ENCODE measurements at places on chromosomes 7 and 10.

DNA sequence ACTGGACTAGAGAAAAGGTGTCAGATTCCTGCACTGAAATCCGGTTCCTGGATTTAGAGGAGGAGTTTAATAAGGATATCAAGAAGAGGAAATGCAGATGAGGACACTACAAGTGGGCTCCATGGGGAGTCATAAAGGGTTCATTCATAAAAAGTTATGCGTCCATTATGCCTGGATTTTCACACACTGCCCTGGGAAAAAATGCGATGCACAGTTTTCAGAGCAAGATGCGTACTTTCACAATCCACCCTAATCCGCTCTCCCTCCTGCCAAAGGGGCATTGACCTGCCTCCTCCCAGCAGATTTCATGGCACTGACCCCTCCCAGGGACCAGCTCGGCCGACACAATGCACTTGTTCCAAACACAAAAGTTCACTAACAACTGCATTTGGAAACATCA, 42.2 kb upstream of the OPALIN start:
- DNase-seq: peak; percentile 18

- no peak for DNase-seq
Observed at GRCh38 chr10:23514321-23514720, 75.4 kb downstream of the OTUD1 start.

- no peak for DNase-seq
Observed at GRCh38 chr10:20502903-20503585, 394.1 kb downstream of the NEBL start.

DNA sequence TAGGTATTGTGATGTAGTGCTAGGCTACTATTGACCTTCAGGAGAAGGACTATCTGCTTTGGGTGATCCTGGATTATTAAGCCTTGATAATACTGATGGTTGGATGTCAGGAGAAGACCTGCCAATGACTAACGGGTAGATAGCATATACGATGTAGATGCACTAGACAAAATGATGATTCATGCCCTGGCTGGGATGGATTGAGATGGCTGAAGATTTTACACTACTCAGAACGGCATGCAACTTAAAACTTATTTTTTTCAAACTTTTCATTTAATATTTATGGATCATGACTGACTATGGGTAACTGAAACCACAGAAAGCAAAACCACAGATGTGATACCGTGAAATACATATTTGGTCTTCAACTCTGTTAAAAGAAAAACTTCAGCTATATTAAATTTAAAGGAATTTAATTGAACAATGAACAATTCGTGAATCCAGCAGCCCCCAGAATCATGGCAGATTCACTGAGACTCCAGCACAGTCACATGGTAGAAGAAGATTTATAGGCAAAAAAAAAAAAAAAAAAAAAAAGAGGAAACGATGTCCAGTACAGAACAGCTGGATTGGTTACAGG, 124.6 kb upstream of the CDK13 start:
- DNase-seq: no peak

GRCh38 chr7:41867639-41868280, 164.9 kb upstream of the INHBA start:
- no peak for DNase-seq

DNA sequence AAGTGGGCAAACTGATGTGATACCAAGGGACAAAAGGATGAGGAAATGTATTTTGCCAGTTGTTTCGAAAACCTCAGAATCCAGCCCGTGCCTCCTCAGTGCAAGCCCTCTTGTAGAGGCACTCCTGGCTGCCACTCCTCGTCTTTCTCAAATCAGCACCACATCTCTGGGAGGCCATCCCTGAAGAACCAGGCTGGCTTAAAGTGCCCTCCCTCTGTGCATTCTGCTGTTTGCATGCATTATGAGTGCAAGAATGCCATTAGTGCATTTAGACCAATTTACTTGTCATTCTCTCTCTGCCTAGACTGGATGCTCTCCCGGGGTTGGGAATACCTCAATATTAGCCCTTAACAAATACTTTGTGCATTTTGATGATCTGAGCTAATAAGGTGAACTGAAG, 19.9 kb upstream of the FAM180A start:
- no peak for DNase-seq

GRCh38 chr7:122691569-122692235, 7.2 kb downstream of the RNF133 start:
- DNase-seq: no peak

GRCh38 chr7:138949421-138950088, 31.6 kb downstream of the KIAA1549 start:
- no peak for DNase-seq

- no peak for DNase-seq
Observed at GRCh38 chr10:17067376-17068264, 62.0 kb downstream of the CUBN start.

DNA sequence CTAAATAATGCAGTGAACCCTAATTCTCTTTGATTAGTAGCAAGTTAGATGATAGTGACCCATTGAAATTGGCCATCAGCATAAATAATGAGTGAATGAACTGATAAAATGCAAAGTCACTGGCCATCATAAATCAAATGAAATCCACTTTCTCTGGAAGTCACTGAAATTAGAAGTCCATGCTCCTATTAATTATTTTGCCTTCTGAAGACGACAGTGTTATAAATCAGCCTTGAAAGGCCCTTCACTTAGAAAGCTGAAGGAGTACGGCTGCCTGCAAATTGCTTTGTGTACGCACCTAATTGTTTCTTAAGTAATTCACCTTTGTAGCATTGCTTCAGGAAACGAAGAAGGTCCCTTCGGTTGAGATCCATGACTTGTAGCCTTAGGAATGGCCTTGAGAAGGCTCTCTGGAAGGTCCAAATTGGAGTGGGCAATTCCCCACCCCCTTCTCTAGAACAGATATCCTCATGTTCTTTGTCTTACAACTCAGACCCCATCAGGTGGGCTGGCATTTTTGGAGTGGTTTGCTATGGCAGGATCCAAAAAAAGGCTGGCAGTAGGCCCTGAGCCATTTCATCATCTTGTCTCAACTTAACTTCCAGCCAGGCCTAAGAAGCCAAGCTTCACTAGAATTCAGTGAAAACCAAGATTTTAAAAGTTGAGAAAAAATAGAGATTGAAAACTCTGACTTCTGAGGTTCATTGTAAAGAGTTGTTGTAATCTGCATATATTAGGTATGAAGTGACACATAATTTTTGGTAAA, 420.3 kb downstream of the LRMDA start:
- no peak for DNase-seq

GRCh38 chr7:114821030-114821900, 100.6 kb upstream of the MDFIC start:
- no peak for DNase-seq
